ENCODE measurements at places on chromosomes 3 and 15.

- peak; percentile 25 for DNase-seq
Measured at GRCh38 chr3:61683549-61684236, 122.3 kb downstream of the PTPRG start.

- DNase-seq, result no peak
Measured at GRCh38 chr3:60917141-60917540, 334.1 kb downstream of the FHIT start.

DNA sequence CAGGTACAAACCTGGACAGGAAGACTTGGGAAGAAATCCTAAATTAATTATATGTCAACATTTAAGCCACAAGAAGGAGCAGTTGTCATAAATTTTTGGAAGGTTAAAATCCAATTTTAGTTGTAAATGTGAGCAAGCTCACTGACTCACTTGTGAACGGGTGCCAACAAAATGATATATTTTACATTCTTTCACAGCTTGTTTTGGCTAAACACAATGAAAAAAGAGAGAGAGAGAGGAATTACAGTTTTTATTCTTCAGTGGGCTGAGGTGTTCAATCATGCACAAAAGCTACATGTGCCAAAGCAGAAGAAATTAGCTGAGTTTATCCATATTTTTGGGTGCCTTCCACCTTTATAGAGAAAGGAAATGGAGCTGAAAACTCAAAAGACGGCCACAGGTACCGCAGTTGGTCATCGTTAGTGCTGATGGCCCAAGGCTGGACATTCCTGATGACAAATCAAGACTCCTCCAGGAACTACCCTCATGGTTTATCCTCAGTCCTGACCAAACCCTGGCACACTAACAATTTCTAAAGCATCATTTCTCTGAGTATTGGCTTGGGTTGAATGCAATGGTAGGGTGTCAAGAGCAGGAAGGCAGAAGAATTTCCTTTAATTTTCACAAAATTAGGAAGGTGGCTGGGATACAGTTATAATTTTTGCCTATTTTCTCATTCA is 37.6 kb upstream of the WNT5A start:
- peak; percentile 86 for DNase-seq

- DNase-seq, result no peak
Measured at GRCh38 chr3:177599326-177599725, 402.0 kb upstream of the TBL1XR1 start.

- DNase-seq, result no peak
Measured at GRCh38 chr15:94638183-94638582, 406.8 kb downstream of the MCTP2 start.

GRCh38 chr3:108125550-108126071 is 34.8 kb upstream of the CD47 start:
- no peak for DNase-seq
